ENCODE measurements at places on chromosomes 2 and 18.

GRCh38 chr2:118779362-118779761, 68.1 kb downstream of the EN1 start:
- no peak for DNase-seq

DNA sequence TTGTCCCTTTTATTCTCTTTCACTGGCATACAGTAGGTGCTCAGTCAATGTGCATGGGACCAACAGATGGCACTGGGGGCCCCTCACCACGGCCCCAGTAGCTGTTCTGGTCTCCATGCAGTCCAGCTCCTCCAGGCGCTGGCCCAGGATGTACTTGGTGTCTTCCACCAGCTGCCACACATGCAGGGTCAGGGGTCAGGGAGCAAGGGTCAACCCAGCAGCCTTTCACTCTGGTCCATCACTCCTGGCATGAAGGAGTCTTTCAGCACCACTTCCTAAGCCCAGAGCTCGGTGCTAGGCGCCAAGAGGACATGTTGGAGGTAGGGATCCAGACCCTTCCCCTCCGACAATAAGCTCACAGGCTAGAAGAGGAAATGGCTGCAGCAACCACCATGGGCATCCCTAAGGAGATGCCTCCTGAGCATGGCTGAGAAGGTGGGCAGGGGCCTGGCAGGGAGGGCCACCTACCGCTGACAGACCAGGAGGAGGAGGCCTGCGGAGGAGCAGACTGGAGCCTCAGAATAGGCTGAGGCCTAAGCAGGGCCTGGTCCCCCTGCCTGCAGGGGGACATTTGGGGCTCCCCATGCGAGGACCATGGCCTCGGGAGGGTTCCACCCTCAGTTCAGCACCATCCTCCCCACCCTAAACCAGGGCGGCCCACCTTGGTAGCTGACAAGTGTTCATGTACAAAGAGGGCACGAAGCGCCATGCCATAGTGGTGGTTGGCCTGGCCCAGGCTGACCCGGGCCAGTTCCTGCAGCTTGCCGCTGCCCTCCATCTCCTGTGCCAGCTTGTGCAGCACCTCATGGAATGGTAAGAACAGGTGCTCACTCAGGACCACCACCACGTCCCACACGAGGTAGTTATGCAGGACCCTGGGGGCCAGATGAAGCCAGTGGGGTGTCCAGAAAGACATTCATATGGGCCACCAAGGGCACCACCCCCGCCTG, 10.2 kb downstream of the ALPG start:
- DNase-seq: no peak

DNA sequence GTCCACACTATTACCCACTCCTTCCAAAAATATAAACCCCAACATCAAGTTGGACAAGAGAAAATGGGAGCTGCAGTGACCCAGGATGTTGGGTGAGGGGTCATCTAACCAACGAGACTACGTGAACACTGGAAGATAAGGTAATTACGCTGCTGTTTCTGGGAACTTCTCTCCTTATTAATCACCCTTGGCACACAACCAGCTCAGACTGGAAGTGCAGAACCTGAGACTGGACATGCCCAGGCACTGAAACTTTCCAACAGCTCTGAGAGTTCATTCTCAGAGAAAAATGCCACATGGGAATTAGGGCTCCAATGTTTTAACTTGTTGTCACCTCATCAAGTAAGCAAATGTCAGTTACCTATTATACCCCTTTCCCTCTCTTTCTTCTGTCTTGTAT, 135.3 kb downstream of the CCDC148 start:
- no peak for DNase-seq

DNA sequence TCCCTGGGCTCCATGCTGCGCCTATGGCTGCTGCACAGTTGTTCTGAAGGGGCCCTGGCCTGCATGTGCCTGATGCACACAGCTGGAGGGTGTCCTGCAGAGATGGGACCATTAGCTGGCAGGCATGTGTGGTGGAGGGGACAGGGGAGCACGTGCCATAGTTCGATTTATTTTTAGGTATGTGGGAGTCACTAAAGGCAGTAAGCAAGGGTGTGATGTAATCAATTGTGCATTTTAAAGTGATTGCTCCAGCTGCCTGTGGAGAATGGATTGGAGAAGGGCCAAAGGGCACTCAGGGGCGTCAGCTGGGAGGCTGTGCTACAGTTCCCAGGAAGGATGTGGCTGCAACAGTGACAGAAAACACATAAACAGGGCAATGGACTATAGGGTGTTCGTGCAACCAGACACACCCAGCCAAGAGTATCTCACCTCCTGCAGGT, 205.1 kb downstream of the ARL4C start:
- peak; percentile 51 for DNase-seq

- no peak for DNase-seq
These were observed 208.9 kb upstream of the HDAC4 start for GRCh38 chr2:239609607-239610310.

GRCh38 chr2:71787476-71788185, 334.3 kb downstream of the DYSF start:
- no peak for DNase-seq

DNA sequence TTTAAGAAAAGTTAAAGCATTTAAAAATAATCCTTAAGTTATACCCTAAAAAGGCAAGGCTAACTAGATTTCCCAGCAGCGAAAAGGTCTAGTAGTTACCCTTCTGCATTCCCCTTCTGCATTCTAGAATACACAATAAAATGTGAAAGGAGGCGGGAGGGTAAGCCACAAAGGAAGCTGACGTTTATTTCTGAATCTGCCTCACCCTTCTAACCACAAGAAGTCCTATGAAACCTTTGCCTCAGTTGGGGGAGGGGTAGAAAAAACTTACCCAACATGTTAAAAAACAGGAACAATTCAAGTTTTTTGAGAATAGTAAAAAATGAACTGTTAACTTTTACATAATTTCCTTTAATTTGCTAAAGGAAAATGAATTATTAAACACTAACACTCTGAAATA, 11.3 kb downstream of the STK17B start:
- DNase-seq: no peak

Measured in naive thymus-derived CD8-positive, alpha-beta T cell (primary cell).